ENCODE measurements at places on chromosomes 3 and 15. TPM values are rescaled to one million over a fixed set of nuclear protein-coding genes. Genes with fewer than 3 reads are reported as not detected.

Gene EEF1AKMT4
- 3.8 TPM for total RNA-seq

Gene PCSK6
- total RNA-seq, result 0.58 TPM

Gene SLC22A14
- not detected for total RNA-seq

Gene PLA2G4F
- not detected for total RNA-seq

Gene ZBTB11
- 29.3 TPM for total RNA-seq

Gene NDN
- 1.7 TPM for total RNA-seq

Data from activated CD4-positive, alpha-beta memory T cell treated with anti-CD3 and anti-CD28 coated beads, Interleukin-2, amount 10 ng/mL, durations not matched to agents 7 days and 5 days (primary cell).